Transverse colon (tissue), 4 donors: ENCODE measurements at places on chromosomes 6 and 20. TPM values are rescaled to one million over a fixed set of nuclear protein-coding genes. Genes with fewer than 3 reads are reported as not detected.

The OR12D1 gene
- not detected for total RNA-seq

The CLVS2 gene
- 0.32 TPM for total RNA-seq

The CD24 gene
- total RNA-seq: 2,167 TPM

The ANKRD6 gene
- 9.4 TPM for total RNA-seq

The DCDC2 gene
- total RNA-seq: not detected

The PPP1R3G gene
- 0.40 TPM for total RNA-seq

The LY6G6D gene
- not detected for total RNA-seq

The STX11 gene
- total RNA-seq: 1.8 TPM

The NCOA5 gene
- total RNA-seq: 97.3 TPM
